ENCODE measurements at places on chromosomes 2 and 18. TPM values are rescaled to one million over a fixed set of nuclear protein-coding genes. Genes with fewer than 3 reads are reported as not detected.

DNA sequence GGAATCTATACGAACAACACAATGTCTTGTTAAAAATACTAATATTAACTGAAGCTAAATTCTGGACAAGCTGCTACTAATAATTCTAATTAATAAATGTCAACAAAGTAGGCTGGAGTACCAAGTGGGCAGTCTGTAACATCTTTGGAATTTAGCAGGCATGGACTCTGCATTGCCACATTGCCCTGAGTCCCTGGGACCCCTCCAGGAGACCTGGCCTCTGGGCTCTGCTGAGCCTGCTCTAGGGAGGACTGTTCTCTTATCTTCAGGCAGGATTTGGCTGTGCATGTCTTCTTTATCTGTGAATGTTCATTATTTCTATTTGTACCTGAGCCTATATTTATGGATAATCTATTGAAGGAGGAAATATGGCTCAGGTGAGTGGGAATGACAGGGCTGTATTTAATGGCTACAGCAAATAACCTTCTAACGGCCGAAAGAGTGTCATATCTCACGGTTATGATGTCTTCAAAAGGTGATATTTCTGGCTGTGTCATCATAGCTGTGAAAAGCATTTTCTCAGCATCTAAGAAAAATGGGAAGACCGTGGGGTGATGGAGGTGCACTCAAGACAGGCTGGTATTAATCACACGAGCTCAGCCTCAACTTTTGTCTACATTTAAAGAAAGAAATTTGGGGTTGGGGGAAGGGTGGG, 28.6 kb upstream of the SETBP1 start:
- DNase-seq: no peak

DNA sequence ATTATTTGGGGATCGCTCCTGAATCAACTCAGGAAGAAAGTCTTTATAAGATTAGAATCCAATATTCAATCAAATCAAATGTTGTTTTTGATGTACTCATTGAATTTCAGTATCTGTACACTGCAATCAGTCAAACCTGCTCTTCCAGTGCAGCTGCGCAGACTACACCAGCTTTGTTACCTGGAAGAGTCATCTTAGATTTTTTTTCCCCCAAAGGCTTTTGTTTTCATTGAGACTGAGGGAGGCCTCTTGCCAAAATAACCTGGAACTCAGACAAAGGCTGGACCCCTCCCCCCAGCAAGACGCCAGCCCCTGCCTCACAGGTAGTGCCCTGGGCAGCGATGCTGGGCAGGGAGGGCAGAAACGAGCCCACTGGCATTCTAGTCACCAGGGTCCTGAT, 74.8 kb downstream of the ARHGEF4 start:
- no peak for DNase-seq

- DNase-seq: peak; percentile 67
These were observed 118.2 kb upstream of the NOL4 start for GRCh38 chr18:34342960-34343359.

DNA sequence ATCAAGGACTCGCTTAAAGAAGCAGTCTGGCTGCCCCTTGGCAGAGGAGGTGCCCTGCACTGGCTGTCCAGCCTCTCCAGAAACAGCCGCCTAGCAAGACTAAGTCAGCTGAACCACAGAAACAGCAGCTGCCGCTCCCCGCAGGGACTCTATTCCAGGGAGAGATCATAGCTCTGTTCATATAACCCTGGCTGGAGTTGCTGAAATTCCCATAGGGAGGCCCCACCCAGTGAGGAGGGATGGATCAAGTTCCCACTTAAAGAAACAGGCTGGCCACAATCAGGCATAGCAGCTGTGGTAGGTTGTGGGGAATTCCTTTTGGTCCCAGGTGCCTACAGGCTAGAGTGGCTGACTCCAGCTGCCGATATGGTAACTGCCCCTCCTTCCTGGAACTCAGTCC, 74.2 kb upstream of the MC4R start:
- DNase-seq: no peak

DNA sequence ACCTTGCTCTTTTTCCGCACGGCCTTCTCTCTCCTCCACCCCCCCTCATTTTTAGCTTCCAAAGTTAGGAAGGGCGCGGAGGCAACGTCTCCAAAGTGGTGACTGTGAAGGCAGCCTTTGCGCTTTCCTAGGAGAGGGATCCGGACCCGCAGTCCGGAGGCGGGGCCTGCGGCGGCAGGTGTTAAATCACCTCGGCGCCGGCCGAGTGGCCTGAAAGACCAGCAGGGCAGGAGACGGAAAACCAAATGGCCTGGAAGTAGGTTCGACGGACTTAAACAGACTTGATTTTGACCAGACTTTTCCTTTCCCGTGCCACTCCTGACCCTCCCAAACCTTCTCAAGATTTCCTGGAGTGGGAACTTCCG, 615 bp downstream of the GORASP2 start:
- no peak for DNase-seq

- DNase-seq: no peak
These were observed 2.8 kb upstream of the PUM2 start for GRCh38 chr2:20353241-20353992.

DNA sequence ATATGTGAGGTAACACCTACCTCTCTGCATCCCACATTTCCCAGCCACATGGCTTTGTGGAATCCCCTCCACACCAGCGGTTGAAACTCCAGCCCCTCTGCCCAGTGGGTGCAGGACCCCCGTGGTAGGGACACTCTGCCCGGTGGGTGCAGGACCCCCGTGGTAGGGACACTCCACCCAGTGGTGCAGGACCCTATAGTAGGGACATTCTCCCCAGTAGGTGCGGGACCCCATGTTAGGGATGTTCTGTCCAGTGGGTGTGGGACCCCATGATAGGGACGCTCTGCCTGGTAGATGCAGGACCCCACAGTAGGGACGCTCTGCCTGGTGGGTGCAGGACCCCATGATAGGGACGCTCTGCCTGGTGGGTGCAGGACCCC, 11.5 kb downstream of the COPS9 start:
- DNase-seq: no peak

GRCh38 chr2:196335221-196335634, 163.8 kb upstream of the STK17B start:
- DNase-seq: no peak

GRCh38 chr2:143150287-143150686, 21.1 kb downstream of the ARHGAP15 start:
- DNase-seq: no peak

GRCh38 chr2:96423828-96424227, 81.3 kb downstream of the NEURL3 start:
- DNase-seq: no peak

- no peak for DNase-seq
These were observed 55.4 kb upstream of the UPP2 start for GRCh38 chr2:158046121-158046880.

- DNase-seq: no peak
These were observed 176.8 kb upstream of the VRK2 start for GRCh38 chr2:57869758-57870344.

The TBR1 gene
- 0.04 TPM for total RNA-seq

The LIMS2 gene
- total RNA-seq: 12.4 TPM

The ARHGAP25 gene
- 1.7 TPM for total RNA-seq

The FRZB gene
- total RNA-seq: not detected
